ENCODE measurements at places on chromosomes 3 and 15. TPM values are rescaled to one million over a fixed set of nuclear protein-coding genes. Genes with fewer than 3 reads are reported as not detected.

CCR4 gene
- total RNA-seq, result not detected

ADCY5 gene
- total RNA-seq, result 0.21 TPM

CHMP2B gene
- total RNA-seq, result 33.7 TPM

DNA sequence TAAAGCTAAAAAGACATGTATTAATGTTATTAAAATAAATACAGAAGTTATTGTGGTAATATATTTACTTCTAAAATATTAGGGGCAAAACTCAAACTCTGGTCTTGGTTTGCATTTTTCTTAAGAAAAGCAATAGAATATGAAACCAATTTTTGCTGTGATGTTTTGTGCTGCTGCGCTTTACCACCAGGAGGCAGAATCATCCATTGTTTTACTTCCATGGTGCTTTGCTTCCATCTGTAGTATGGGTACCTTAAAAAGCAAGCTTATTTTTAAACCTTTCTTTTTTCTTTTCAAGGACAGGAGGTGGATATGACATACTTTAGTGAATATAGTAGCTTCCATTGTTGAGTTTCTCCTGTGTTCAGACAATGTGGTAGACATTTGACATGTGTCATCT is 46.6 kb upstream of the MRPL3 start:
- peak; percentile 31 for DNase-seq

- DNase-seq, result no peak
Measured at GRCh38 chr3:115788921-115789470, 165.7 kb downstream of the GAP43 start.

DNA sequence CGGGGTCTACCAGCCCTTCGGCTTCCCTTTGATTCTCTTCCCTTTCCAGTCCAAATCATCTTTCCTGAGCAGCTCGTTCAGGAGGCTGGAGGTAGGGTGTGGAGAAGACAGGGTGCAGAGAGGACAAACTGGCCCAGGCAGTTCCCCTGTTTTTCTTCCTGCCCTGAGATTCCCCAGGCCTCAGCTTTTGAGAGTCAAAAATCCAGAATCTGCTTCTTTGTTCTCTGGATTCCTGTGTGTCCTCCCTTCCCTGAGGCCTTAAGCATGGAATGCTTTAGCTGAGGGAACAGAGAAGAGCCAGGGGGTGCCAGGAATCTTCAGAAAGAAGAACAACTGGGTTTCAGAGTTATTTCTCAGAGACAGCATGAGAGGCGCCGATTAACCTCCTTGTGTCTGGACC is 26.7 kb upstream of the LRTM1 start:
- DNase-seq, result no peak

DNA sequence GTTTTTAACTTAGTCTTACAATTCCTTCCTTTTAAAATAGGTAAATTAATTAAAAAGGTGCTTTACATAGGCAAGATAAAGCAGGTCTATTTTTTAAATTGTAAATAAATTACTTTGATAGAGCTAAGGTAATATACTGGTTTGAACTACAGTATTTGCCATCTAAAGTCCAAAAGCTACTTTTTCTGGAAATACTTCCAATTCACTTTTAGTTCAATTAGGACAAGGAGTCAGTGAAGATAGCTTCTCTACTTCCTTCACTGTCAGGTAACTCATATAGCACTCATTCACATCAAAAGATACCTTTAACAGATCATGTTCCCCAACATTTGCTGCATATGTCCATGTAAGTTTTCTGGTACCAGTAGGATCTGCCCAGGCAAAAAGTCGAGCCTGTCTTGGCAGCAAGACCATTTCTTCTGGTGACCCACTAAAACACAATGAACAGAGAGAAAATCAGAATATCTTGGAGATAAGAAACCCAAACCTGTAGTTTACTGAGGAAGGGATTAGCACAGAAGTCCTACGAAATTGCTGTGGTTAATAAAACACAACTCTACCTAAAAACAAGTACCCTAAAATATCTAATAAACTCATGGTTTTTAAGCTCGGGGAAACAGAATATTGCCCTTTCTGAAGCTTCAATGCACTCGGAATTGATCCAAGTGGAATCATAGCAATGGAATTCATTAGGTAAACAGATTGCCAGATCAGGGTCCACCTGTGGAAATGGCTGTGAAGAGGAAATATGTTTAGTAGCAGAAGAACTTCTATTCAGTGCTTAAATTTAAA is 153.1 kb downstream of the VPS13C start:
- DNase-seq, result no peak

DNA sequence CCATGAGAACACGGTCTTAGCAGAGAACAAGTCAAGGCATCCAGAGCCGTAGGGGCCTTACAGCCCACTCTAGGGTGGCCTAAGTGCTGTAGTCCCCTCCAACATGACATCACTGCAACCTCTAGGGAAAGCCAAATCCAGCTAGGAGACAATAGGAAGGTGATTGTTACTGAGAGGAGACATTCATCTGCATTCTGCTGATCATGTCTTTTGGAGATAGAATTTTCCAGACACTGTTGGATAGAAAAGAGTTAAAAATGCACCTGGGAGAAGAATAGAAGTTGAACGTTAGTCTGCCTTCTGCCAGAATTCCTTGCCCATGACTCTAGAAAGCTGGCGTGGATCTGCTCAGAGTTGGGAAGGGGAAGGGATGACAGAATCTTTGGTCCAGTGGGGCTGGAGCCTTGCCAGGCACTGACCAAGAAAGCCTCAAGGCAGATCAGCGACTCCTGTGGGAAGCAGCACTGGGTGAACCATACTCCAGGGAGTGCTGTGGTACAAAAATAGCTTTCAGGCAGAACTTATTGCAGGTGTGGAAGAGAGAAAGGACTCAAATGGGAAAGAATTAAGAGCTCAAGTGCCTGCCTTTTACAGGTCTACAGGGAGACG is 44.8 kb upstream of the RAF1 start:
- no peak for DNase-seq

DNA sequence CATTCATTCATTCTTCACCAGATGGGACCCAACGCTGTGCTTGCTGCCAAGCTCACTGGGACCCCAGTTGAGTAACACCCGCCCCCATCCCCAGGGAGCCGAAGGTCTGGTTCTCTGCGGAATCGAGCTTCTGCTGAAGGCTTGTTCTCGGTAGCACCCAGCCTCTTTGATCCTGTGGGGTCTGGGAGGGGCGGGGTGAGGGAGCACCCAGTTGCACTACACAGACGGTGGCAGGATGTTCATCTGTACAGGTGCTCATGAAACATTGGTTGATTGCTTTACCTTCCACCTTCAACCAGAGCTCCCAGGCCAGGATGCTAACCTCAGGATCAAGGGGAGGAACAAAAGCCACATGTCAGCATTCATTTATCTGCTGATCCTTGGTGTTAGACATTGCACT is 77.7 kb upstream of the RGMA start:
- DNase-seq, result no peak

- DNase-seq, result no peak
Measured at GRCh38 chr3:98553753-98554152, 22.0 kb downstream of the GPR15 start.
